Caco-2 (cell line): ENCODE measurements at places on chromosomes 7 and 10. TPM values are rescaled to one million over a fixed set of nuclear protein-coding genes. Genes with fewer than 3 reads are reported as not detected.

DNA sequence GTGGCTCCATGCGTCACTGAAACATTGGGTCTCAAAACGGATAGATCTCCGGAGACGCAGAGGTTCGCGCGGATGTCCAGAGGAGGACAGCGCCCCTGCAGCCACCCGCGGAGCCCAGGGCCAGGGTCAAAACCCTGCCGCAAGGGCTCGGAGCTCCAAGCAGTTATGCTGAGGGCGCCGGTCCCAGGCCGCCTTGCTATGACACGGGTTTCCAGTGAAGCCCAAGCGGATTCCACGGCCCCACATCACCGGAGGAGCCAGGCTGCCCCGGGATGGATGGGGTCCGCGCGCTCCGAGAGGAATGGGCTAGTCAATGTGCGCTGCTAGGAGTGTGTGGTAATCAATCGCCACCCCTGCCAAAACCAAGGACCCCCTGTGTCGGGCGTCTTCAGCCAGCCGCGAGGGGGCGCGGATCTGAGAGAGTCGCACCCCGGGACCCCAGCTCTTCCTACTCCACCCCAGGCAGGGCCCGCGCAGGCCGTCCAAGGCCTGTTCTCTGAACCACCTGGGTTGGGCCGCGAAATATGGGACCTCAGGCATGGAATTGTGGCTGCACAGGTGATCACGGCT is 5.6 kb upstream of the EMX2 start:
- H3K27ac ChIP-seq: no peak overlapping the region
- H3K27me3 ChIP-seq: no peaks in the 10 kb centered on the region
- peaks cover 18% of the 10 kb centered on the region for H3K4me1 ChIP-seq
- no peak overlapping the region for H3K4me3 ChIP-seq

- H3K27ac ChIP-seq: peak overlapping the region; percentile 86
- H3K27me3 ChIP-seq: no peaks in the 10 kb centered on the region
- DNase-seq: no peak
- no peak overlapping the region for H3K4me3 ChIP-seq
- peaks cover 45% of the 10 kb centered on the region for H3K4me1 ChIP-seq
Measured at GRCh38 chr10:34715511-34716187, 99.4 kb downstream of the PARD3 start.

DNA sequence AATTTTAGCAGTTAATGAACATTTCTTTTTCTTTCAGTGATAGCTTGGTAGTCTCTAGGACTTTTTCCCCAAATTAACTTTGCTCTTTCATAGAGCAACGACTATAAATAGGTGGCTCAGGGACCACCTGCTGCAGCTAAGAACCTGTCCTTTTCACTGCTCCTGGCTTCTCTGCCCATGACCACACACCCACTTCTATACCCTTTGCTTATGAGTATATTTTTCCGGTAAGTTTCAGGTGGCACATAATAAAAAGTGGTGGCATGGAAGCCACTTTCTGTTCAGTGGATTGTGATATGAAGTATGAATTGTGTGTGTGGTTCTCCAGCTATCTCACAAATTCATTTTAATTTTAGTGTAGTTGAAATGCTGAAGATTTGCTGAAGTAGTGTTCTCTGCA is 1.2 kb downstream of the ING3 start:
- no peak for DNase-seq
- no peaks in the 10 kb centered on the region; the same call in 1 of the 2 replicates for H3K27me3 ChIP-seq
- H3K4me1 ChIP-seq: no peaks in the 10 kb centered on the region
- peak overlapping the region; percentile 85 for H3K4me3 ChIP-seq
- peak overlapping the region; percentile 100 for H3K27ac ChIP-seq
- no peaks in the 10 kb centered on the region for H3K36me3 ChIP-seq

GRCh38 chr7:102918845-102919244 is 6.0 kb downstream of the LRRC17 start:
- H3K36me3 ChIP-seq: no peaks in the 10 kb centered on the region
- no peak for DNase-seq
- H3K27me3 ChIP-seq: no peaks in the 10 kb centered on the region
- no peak overlapping the region for H3K27ac ChIP-seq
- H3K4me1 ChIP-seq: no peaks in the 10 kb centered on the region
- H3K4me3 ChIP-seq: no peak overlapping the region

DNA sequence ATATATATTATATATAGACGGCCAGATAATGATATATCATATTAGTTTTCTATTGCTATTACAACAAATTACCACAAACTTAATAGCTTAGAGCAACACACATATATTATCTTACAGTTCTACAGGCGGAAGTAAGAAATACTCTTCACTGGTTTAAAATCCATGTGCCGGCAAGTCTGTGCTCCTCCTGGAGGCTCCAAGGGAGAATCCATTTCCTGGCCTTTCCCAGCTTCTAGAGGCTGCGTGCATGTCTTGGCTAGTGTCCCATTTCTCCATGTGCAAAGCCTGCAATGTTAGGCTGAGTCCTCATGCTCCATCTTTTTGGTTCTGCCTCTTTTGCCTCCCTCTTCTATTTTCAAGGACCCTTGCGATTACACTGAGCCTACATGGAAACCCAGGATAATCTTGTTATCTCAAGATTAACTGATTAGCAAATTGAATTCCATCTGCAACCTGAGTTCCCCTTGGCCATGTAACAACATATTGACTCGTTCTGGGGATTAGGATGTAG is 23.9 kb upstream of the PNLIPRP3 start:
- H3K27me3 ChIP-seq: no peaks in the 10 kb centered on the region
- no peak for DNase-seq
- H3K4me1 ChIP-seq: no peaks in the 10 kb centered on the region
- H3K27ac ChIP-seq: no peak overlapping the region

Gene C10orf62
- not detected in 2 replicates for total RNA-seq
